CD4-positive, alpha-beta T cell treated with Interleukin-4 for 4 hours (primary cell): ENCODE measurements at places on chromosomes 4 and X.

- no peak for DNase-seq
Observed at GRCh38 chr4:73978886-73979285, 2.9 kb downstream of the PF4 start.

DNA sequence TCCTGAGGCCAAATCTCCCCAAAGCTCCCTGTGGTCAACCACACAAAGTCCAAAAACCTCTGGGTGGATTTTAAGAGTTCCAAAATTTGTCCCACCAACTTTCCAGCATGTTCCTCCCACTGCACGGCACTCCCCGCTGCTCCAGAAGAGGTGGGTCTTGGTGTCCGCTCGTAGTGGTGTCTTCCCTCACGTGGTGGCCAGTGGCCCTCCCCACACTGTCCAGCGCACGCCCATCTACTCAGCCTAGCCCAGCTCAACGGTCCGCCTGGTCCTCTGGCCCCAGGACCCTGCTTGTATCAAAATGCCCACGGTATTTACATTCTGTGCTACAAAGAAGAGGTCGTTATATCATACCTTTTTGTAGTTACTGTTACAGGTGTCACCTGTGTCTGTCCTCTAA lies 83.5 kb downstream of the NSUN7 start:
- DNase-seq, result no peak

GRCh38 chr4:153940916-153941315 lies 152.0 kb upstream of the SFRP2 start:
- DNase-seq, result no peak

GRCh38 chrX:76862509-76862908 lies 435.0 kb downstream of the MAGEE1 start:
- DNase-seq, result no peak

DNA sequence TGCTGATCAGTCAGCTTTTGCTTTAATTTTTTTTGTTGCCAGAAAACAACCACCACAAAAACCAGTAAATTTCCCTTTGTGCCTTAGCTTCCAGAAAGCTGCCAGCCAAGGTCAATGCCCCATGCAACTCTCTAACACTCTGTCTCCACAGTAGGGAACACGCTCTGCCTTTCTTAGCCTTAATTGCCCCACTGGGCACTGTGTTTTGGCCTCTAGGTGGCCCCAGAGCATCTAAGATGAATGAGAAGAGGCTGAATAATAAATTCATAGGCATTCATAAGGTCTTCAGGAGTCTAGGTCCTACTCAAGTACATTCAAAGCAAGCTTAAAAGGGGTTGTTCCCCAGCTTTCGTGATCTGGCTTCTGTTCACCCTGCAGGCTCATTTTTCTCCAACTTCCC lies 57.7 kb upstream of the PASD1 start:
- DNase-seq, result no peak

DNA sequence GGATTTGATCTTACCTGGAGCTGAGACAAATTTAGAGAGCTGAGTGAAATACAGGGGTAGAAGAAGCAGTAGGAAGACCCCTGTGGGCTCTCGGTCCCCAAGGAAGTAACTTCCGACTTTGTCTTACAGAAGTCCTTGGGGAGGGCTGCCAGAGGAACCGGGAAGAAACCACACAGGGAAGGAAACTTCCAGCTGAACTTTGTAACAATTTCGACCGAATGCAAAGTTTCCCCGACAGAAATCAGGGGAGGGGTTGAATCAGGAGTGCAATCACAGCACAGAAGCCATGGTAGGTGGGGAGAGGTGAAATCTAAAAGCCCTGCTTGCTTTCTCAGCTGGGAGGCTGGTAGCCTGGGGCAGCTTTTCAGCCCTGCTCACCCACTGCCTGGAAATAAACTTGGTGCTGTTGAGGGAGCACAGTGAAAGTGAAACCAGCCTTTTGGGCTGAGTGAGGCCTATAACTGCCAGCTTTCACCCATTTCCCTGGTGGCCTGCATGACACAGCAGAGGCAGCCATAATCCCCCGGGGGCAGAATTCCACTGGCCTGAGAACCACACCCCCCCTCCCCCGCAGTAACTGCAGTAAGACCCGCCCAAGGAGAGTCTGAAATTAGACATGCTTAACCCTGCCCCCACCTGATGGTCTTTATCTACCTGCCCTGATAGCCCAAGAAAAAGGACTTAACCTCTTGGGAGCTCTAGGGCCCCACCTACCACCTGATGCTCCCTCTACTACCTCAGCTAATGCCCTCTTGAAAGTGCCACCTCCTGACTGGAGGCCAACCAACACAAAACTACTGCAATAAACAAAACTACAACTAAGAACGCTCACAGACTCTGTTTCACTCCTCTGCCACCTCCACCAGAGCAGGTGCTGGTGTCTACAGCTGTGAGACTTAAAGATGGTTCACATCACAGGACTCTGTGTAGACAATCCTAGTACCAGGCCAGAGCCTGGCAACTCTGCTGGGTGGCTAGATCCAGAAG lies 248.2 kb downstream of the PARM1 start:
- no peak for DNase-seq

GRCh38 chr4:151717314-151717713 lies 43.5 kb downstream of the GATB start:
- DNase-seq, result no peak

GRCh38 chrX:36609616-36610585 lies 398.3 kb upstream of the FAM47C start:
- DNase-seq, result no peak

DNA sequence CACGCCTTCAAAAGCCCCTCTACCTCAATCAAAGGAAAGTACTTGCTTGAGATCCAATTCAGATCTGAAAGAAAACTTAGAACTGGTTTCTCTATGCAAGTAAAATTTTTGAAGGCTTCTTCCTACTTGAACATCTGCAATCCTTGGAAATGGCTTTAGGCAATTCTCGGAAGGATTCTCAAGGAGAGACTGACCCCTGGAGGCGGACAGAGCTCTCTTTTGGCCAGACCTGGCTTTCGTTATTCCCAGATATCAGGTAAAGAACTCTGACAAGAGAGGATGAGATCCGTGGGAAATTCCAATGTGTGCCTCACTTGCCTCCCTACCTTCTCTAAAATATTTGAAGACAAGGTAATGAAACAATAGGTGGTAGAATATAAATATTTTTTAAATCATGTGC lies 670.3 kb upstream of the FAM241A start:
- DNase-seq, result no peak

GRCh38 chr4:94115687-94116086 lies 92.0 kb upstream of the SMARCAD1 start:
- DNase-seq, result no peak

DNA sequence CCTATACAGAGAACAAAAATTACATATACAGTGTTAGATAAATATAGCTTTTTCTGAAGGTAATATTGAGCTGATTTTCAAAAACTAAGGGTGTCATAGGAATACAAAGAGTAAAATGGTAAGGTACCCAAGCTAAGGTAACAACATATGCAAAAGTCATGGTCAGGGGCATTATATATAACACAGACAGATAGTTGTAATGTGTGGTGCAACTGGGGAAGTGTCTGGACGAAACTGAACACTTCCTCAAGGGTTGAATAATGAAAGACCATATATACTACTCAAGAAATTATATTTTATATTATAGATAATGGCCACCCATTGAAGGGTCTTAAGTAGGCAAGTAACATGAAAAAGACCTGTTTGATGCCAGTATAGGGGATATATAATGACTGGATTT lies 262.1 kb upstream of the CXXC4 start:
- DNase-seq, result no peak

GRCh38 chrX:120147537-120147936 lies 10.9 kb upstream of the RHOXF2 start:
- no peak for DNase-seq

GRCh38 chr4:142377342-142378091 lies 468.6 kb downstream of the INPP4B start:
- DNase-seq, result peak; percentile 44

DNA sequence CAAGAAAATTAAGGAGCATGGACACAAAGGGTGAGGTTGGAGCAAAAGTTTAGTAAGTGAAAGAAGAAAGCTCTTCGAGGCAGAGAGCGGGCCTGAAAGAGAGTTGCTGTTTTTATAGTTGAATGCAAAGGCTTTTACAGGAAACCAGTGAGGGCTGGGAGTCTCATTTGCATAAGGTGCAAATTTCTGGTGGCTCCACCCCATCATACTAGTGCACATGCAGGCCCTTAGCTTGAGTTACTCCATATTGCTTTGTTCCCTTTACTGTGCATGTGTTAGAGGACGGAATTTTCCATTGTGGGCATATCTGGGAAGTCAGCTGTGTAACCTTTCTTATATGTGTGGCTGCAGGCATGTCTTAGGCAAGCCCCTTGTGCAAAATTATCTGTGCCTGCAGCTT lies 48.0 kb downstream of the CPE start:
- no peak for DNase-seq

GRCh38 chr4:52939325-52939724 lies 77.2 kb downstream of the RASL11B start:
- DNase-seq, result no peak

- DNase-seq, result no peak
Observed at GRCh38 chrX:151323054-151323453, 74.0 kb upstream of the VMA21 start.

- no peak for DNase-seq
Observed at GRCh38 chrX:103495786-103496185, 23.5 kb downstream of the RAB40A start.

- no peak for DNase-seq
Observed at GRCh38 chr4:14671146-14671545, 331.1 kb upstream of the CPEB2 start.

- no peak for DNase-seq
Observed at GRCh38 chrX:15564981-15565579, 35.7 kb downstream of the ACE2 start.

DNA sequence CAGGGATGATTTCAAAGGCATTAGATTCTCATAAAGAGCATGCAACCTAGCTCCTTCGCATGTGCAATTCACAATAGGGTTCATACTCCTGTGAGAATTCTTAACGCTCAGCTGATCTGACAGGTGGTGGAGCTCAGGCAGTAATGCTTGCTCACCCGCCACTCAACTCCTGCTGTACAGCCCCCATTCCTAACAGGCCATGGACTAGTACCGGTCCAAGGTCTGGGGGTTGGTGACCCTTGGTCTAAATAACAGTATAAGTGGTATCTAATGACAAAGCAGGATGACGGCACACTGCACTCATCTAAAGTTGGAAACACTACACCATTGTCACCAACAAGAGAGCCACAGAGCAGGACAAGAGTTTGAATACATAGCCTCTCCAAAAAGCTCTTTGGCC lies 28.5 kb downstream of the ADGRA3 start:
- DNase-seq, result no peak

DNA sequence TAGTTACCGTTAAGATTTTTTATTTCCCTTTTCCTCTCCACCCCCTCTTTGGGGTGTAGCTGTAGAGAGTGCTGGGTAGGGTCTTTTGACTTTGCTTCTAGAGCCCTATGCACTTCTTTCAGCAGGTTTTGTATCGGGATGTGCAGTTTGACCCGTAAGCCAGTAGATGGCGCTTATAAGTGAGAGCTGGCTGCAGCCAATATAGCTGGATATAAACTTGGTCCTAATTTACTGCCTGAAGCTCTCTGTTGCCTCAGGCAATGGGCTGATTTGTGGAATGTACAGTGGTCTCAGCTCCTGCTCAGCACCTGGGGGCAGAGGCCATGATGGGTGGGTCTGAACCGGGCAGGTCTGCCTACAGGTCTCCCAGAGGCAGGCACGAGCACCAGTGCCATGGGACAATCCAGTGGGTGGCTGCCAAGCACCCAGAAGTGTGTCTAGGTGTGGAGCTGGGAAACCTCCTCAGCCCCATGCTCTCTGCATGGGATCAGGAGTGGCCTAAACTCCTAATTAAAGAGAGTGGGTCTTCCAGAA lies 146.5 kb downstream of the SPANXN1 start:
- DNase-seq, result no peak

DNA sequence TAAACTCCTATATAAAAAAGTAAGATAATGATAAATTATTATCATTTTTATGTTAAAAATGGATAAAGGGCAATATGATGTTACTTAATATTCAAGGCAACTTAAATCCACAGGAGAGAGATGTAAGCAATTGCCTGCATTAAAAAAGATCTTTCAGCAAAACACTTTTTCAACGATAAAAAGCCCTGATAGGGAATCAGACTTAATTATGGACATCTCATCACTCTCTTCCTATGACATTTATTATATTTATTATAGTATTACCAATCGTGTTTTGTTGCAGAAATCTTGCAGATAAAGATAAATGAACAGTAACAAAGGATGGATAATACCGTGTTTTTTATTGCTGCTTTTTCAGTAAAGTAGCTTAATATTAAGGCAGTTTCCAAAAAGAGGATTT lies 178.5 kb downstream of the SH2D1A start:
- no peak for DNase-seq

GRCh38 chrX:85379174-85379907 lies at the start of gene POF1B:
Gene POF1B (minus strand): TSS chrX:85379665. CDS start chrX:85379454, 211 bp downstream.
- no peak for DNase-seq

- no peak for DNase-seq
Observed at GRCh38 chrX:148271263-148271662, 229.2 kb upstream of the AFF2 start.

DNA sequence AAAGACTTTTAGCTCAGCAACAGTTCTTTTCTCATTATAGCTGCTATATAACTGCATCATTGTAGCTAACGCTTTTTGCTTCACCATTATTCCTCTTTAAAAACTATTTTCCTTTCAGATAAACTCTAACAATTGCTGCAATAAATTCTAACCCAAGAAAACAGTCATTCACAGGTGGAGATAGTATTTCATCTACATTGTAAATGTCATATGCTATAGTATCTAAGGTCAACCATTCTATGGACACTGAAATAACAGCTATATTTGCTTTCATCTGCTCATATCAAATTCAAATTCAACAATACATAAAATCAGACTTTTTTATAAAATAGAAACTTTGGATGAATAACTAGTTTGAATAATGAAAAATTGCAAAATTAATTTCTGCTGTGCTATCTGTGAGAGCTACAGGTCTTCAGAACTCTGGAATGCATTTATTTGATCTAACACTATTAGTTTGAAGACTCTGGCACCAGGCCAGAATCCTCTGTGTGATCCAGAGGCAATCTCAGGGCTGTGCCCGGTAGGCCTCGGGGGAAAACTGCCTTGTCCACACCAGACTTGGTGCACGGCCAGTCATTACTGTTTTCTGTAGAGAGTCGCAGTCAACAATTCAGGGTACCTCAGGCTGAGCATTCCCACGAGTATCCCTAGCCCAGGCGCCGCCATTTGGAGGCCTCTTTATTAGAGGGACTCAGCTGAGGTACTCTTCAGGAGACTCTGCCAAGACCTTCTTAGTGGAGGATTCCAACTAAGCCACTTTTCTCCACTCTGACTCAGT lies 332.4 kb downstream of the SLC7A11 start:
- DNase-seq, result no peak

DNA sequence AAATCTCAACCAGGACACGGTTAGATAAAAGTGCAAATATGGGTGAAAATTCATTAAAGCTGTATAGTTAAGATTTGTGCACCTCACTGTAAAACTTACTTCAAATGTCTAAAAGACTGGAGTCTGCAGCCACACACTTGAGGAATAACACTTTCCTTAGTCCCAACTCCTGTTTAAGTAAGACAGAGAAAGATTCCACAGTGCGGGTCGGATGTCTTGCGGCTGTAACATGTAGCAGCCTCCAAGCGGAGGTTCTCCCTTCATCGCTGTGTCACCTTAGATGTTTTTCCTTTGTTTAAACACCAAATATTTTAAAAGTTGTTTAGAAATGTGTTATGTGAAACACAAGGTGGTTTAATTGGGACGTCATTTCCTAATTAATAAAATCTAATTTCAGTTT lies 905 bp upstream of the MAEA start:
- DNase-seq, result no peak

GRCh38 chrX:65596270-65597034 lies 61.9 kb upstream of the LAS1L start:
- peak; percentile 84 for DNase-seq
